ENCODE measurements at places on chromosomes 12 and 14. TPM values are rescaled to one million over a fixed set of nuclear protein-coding genes. Genes with fewer than 3 reads are reported as not detected.

The ZNF268 gene
- total RNA-seq: 11.3 TPM

The LRRC23 gene
- total RNA-seq: 3.8 TPM

- no peak for DNase-seq
These were observed 329.8 kb downstream of the CACNA1C start for GRCh38 chr12:2382370-2383155.

The WBP11 gene
- 27.6 TPM for total RNA-seq

DNA sequence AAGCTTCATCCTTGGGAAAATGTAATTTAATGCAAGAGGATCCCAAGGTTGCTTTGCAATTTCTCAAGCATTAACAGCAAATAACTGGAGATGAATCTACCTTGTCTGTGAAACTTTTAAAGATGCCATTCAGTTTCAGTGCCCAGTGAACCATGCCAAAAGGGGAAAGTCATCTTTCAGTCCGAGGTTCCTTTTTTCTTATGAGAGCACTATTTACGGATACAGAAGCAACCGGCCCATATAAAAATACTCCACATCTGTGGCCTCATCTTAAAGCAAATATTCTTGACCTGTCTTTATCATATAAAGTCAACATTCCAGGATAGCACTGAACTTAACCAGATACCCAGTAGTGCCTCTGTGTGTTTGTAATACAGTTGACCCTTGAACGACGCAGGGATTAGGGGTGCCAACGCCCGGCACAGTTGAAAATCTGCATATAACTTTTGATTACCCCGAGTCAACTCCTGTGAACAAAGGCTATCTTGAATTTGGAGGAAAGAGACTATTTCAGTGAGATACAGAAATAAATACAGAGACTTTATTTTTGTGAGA is 209.4 kb downstream of the PCNX1 start:
- no peak for DNase-seq

DNA sequence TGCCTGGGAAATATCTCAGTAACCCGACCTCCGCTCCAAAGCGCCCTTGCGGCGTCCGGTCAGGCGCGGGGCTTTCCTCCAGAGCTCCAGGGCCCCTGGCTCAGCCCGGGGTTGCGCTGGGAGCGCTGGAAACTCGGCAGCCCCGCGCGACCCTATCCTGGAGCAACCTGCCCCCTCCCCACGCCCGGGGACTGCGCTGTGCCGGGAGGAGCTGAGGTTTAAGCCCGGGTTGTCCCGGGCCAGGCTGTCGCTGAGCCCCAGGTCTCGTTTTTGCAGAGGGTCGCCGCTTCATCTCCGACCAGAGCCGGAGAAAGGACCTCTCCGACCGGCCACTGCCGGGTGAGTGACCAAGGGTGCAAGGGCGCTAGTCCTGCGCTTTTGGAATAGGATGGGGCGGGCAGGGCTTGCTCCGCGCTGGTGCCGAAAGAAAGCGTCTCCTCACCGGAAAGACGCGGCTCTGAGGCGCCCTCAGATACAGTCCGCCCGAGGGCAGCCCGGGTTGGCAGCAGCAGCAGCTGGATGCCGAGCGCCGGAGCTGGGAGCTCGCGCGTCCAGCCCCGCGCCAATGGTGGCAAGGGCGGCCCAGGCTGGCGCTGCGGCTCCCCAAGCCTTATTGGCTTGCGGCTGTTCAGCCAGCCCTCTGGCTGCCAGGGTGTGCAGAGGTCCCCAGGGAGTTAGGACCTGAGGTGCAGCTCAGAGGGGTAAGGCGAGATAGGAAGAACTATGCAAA is 1.5 kb downstream of the SPX start:
- DNase-seq: no peak

GRCh38 chr12:52317468-52318052 is 3.6 kb downstream of the KRT83 start:
- DNase-seq: no peak

DNA sequence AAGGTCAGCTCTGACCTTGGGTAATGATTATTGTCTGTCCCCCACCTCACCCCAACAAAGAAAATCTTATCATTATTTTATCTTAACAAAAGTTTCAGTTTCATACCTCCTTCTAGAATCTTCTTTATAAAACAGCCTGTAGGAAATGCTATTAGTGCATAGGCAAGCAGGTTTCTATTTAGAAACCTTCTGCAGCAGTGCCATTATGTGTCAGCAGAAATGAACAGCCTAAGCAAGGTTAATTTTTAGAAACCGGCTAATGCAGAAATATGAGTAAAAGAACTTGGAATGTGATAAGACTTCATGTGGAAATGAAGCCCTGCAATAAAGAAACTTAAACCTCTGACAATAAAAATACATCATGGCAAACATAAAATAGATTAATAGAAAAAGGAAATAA is 814.4 kb downstream of the FSCB start:
- DNase-seq: no peak

- no peak for DNase-seq
These were observed 13.3 kb downstream of the STX2 start for GRCh38 chr12:130825771-130826150.

- no peak for DNase-seq
These were observed 179.4 kb downstream of the ESR2 start for GRCh38 chr14:64114796-64115195.

DNA sequence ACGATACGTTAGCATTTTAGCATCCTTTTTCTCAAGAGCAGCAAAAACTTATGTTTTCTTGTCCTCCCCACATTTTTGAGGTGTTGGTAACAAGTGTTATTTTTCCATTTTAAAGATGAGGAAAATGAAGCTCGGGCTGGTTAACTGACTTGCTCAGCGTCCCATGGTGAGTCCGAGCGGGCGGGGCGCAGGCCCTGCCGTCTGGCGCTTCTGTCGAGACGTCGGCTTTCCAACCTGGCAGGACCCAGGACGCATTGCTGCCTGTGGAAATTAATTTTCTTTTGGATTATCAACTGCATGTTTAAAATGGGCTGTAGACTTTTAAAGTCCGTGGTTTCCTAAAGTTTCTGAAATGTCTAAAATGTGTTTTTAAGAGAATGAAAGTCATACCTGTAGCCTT is 30.4 kb downstream of the XRCC3 start:
- DNase-seq: no peak

The CSRP2 gene
- 67.1 TPM for total RNA-seq

- no peak for DNase-seq
These were observed 24.5 kb upstream of the TMCC3 start for GRCh38 chr12:94674835-94675234.

GRCh38 chr14:24062216-24062980 is 9.0 kb upstream of the CPNE6 start:
- DNase-seq: no peak

- DNase-seq: no peak
These were observed 30.3 kb upstream of the FOXN3 start for GRCh38 chr14:89447182-89447944.

GRCh38 chr14:34620839-34621238 is 9.1 kb downstream of the SNX6 start:
- DNase-seq: no peak

DNA sequence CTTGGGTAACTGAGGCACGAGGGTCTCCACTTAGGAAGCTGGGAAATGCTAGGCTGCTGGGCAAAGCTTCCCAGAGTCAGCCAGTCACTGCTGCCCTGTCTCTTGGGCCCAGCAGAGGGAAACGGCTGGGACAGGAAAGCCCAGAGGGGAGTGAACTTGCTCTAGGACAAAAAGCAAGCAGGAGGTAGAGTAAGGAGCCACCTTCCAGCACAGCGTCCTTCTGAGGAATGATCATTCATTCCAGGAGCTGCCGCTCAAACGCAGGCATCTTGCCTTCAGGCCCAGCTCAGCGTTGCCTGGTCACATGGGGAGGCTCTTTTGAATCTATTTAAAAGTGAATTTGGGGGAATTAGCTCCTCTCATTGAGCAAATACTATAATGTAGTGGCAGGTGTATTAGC is 118.6 kb downstream of the CRACR2A start:
- no peak for DNase-seq

The ASCL1 gene
- total RNA-seq: not detected
